ENCODE measurements at places on chromosomes 11 and 22.

DNA sequence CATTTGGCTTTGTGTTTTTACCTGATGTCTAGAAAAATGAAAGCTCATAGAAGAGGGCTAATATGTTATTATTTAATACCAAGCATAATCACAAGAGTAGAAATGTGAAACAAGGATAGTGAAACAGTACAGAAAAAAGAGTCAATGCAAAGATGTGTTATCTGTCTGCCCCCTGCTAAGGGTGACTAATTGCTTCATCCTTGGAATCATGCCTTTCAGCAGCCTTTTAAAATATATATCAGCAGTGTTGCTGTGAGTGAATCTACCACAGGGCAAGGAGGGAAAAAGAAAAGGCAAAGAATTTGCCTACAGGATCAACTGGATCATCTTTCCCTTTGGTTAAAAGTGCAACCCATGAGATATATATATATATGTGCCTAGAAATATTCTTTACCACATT is 867.2 kb upstream of the RAG2 start:
- no peak for DNase-seq

GRCh38 chr22:44667829-44668189 is 34.2 kb upstream of the PRR5 start:
- DNase-seq: no peak

DNA sequence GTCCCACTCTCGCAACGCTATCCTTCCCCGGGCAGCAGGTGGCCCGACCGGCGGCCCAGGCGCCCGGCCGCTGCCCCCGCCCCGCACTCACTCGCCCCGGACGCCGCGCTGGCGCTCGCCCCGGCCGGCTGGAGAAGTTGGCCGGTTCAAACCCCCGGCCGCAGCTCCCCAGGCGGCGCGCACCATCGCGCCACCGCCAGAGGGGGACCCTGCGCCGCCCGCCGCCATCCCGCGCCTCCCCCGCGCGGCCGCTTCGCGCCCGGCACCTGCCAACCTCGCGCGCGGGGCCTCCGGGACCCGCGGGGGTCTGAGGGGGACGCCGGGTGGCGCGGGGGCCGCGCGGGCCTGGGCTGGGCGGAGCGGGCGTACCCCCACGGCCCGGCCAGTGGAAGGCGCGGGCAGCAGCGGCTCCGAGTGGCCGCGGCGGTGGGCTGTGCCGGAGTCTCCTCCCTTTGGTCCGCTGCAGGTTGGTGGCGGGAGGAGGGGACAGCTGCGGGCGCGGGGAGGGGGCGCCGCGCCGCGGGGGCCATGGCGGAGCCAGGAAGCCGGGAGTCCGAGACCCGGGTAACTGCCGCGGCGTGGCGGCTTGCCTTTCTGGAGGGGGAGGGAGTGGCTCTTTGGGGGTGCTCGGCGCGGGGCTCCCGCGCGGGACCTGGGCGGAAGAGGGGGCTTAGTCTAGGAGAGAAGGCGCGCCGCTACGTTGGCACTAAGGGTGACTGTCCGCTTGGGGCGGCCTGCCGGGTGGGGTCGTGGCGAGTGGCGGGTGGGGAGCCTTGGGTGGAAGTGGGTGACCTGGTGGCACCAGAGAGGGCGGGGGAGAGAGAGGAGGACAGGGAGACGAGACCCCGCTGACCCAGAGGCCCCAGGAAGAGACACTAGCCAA is at the start of the genes MPST and TST:
Gene MPST, plus strand, starts transcription at position 434 of the 883 bp plus-strand sequence. Its CDS starts 95 bp downstream, at position 529.
Gene TST, minus strand, starts transcription at position 139 of the 883 bp plus-strand sequence. CDS start 715 bp downstream, outside the sequence.
- DNase-seq: no peak

DNA sequence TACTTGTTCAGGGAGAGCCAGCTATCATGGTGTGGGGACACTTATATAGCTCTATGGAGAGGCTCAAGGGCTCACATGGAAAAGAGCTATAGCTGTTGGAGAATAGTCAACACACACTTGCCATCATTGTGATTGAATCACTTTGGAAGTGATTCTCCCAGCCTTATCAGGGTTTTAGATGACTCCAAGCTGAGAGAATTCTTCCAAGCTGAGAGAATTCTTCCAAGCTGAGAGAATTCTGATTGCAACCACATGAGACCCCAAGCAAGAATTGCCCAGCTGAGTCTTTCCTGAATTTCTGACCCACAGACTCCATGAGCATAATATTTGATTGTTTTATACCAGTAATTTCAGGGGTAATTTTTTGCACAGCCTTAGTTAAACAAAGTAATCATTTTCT is 1318.3 kb upstream of the RAG2 start:
- DNase-seq: no peak

- DNase-seq: no peak
These were observed 73.7 kb downstream of the FLI1 start for GRCh38 chr11:128767591-128768001.

- DNase-seq: no peak
These were observed 782.5 kb downstream of the ETS1 start for GRCh38 chr11:127804747-127805400.

DNA sequence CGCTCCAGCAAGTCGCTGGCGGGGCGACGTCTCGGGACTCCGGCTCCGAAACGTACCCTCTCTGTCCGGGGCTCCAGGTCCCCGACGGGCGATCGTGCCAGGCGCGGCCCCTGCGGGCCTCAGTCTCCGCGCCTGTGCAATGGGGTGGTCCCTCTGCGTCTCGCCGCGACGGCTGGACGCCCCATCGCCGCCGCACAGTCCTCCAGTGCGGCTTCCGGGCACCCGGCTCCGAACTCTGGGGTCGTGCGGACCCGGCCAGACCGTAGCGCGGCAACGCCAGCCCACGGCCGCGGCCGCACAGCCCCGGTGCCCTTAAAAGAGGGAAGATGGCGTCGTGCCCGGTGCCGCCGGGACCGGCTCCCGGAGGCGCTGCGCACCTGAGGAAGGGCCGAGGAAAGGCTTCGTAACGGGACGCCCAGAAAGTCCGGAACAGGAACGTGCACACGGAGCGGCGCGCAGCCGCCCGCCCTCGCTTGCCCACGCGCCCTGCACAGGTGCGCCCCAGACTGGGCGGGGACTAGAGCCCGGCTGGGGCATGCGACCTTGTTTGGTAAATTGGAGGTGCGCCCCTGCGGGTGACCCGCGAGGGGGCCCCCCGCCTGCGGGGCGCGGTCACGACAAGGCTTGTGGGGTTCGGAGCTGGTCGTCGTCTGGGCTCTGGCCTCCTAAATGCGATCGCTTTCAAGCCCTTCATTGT is 525 bp downstream of the BIK start:
- DNase-seq: no peak

DNA sequence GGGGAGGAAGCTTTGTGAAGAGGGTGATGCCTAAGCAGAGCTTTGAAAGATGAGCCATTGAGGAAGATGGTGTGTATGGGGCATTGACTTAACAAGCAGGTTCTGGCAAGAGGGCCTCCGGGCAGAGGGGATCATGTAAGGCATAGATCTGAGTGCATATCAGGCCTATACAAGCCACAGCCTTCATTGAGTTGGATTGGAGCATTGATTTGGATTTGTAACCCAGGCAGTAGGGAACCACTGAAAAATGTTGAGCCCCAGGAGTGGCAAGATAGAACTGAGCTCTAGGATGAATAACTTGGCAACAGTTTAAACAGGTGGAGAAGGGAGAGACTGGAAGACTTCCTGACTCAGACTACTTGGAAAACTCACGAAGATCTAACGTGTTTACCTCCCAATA is 21.4 kb downstream of the PANX1 start:
- no peak for DNase-seq

- no peak for DNase-seq
These were observed 15.2 kb downstream of the KCNQ1OT1 start for GRCh38 chr11:2684581-2684980.

- DNase-seq: no peak
These were observed 9.6 kb upstream of the C1QTNF6 start for GRCh38 chr22:37197451-37198257.

DNA sequence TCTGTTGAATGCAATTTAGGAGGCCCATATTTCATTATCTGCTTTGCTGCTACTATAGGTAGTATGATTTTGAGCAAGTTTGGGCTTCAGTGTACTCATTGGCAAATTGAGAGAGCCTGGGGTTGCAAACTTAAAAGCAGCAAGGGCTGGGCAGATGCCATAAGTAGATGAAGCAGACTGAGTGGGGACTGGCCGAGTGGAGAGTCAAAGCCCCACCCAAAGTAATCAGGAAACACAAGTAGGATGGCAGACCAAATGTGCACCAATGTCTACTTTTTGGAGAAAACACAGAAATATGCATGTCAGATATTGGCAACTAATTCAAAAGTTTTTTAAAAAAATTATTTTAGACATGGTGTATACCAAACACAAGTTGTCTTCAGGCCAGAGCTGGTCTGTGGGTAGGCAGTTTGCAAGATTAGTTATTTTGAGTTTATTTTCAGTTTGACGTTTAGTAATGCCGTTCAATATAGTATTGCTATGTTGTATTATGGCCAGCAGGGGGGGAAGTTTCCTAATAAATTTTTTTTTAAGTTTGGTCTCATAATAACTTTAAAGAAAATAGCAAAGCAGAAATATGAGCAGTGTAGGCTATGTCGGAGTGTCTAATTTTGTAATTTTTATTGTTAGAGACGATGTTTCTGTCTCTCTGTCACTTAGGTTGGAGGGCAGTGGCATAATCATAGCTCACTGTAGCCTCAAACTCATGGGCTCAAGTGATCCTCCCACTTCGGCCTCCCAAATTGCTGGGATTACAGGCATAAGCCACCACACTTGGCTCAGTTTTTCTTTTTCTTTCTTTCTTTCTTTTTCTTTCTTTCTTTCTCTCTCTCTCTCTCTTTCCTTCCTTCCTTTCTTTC is 105.1 kb downstream of the HIPK3 start:
- DNase-seq: no peak

DNA sequence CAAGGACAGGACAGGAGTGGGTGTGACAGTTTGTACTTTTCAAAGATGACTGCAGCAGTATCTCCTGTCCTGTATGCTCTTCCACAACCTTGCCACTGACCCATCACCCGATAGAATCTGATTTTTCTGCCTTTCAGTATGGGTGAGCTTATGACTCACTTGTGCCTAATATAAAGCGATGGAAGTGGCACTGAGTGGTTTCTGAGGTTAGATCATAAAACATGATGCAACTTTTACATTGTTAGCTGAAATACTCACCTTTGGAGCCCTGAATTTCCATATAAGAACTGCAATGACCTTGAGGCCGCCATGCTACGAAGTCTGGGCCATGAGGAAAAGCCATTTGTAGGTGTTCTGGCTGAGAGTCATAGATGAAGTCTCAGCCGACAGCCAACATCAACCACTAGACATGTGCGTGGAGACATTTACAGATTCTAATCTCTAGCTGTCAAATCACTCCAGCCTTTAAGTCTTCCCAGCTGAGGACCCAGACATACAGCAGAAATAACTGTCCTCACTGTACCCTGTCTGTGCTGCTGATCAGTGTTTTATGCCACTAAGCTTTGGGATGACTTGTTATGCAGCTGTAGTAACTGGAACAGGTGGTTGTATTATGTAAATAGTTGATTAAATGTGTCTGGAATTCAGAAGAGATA is 105.9 kb upstream of the ARHGAP20 start:
- DNase-seq: no peak

GRCh38 chr11:128341280-128342248 is 245.8 kb downstream of the ETS1 start:
- peak; percentile 31 for DNase-seq

- DNase-seq: no peak
These were observed 3.3 kb downstream of the MTMR2 start for GRCh38 chr11:95920460-95921105.

DNA sequence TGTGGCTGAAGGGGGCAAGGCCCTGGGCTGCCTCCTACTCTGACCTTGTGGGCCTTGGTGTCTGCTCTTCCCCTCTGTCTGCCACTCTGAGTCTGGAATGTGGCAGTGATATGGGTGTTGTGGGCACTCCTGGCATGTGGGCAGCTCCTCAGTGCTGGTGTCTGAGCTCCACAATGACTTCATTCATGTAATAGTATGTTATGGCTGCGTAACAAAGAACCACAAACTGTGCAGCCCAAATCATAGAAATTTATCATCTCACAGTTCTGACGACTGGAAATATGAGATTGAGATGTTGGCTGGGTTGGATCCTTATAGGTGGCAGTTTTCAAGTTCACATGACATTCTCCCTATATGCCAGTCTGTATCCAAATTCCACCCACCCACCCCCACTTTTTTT is 59.1 kb downstream of the BCR start:
- DNase-seq: no peak

DNA sequence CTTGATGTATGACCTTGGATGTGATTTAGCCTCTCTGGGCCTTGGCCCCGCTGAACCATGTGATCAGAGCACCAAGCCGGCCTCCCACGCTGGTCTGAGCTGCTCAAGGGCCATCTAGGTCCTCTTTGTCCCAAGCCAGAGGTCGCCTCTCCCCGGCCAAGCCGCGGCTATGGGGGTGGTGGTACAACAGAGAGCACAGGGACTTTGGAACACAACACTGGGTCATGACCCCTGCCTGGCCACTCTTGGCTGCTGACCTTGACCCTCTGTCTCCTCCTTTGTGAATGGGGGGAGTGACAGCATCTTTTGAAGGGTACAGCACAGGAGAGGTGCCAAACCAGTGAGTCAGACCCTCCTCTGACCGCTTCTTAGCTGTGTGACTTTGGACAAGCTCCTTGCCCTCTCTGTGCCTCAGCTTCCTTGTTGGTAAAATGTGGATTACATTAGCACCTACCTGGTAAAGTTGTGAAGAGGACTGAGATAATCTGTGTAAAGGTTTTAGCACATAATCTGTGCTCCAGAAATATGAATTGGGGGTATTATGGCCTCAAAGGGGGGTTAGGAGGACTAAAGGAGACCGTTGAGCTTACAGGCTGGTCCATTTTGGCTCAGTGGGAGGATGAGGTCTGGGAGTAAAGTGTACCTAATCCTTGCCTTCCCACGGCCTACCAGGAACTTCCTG is 4.7 kb downstream of the SCYL1 start:
- DNase-seq: no peak

GRCh38 chr11:102966011-102966410 is 10.5 kb upstream of the MMP13 start:
- no peak for DNase-seq

DNA sequence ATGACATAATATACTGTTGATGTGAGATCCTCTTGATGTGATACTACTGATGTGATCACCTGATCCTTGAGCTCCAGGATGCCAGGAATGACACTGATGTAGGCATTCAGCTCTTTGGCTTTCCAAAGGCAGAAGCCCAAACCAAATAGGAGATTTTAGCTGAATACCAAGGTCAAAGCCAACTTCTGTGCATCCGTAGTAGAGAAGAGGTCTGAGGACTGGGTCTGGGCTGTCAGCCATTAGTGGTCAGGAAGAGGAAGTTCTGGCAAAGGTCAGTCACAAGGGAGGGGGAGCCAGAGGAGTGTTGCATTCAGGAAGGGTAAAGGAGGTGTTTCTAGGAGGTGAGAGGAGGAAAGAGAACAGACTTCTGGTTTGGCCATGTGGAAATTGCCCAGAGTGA is 53.4 kb upstream of the PARVG start:
- no peak for DNase-seq

GRCh38 chr11:2453436-2453835 is 8.6 kb downstream of the KCNQ1 start:
- DNase-seq: no peak

- DNase-seq: no peak
These were observed 7.5 kb upstream of the PDE3B start for GRCh38 chr11:14636119-14636518.
